Stimulated activated CD8-positive, alpha-beta memory T cell treated with anti-CD3 and anti-CD28 coated beads, Interleukin-15, amount 100 ng/mL, for 24 hours (primary cell): ENCODE measurements at places on chromosomes 7 and 10.

- DNase-seq: no peak
Observed at GRCh38 chr7:35334506-35334905, 80.6 kb upstream of the TBX20 start.

GRCh38 chr7:143882020-143882603 is 19.9 kb downstream of the TCAF1 start:
- DNase-seq: no peak

DNA sequence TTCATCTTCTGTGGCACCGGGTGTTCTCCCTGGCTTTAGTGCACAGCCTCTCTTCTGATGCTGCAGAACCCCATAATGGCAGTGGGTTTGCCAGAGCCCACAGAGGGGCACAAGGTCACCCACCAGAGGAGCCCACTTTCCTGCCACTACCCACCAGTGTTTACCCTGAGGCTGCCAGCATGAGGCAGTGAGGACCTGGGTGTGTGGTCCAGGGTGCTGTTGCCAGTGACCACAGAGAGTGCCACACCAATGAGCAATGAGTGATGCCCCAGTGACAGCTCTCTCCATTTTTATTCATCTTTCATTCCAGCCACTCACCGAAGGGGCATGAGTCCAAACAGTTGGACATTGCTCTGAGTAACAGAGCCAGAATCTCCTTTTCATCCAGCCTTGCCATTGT is 34.8 kb downstream of the MTURN start:
- no peak for DNase-seq

GRCh38 chr7:55053651-55054571 is 35.1 kb downstream of the EGFR start:
- no peak for DNase-seq

GRCh38 chr7:5193880-5194279 is 3.8 kb downstream of the WIPI2 start:
- no peak for DNase-seq

DNA sequence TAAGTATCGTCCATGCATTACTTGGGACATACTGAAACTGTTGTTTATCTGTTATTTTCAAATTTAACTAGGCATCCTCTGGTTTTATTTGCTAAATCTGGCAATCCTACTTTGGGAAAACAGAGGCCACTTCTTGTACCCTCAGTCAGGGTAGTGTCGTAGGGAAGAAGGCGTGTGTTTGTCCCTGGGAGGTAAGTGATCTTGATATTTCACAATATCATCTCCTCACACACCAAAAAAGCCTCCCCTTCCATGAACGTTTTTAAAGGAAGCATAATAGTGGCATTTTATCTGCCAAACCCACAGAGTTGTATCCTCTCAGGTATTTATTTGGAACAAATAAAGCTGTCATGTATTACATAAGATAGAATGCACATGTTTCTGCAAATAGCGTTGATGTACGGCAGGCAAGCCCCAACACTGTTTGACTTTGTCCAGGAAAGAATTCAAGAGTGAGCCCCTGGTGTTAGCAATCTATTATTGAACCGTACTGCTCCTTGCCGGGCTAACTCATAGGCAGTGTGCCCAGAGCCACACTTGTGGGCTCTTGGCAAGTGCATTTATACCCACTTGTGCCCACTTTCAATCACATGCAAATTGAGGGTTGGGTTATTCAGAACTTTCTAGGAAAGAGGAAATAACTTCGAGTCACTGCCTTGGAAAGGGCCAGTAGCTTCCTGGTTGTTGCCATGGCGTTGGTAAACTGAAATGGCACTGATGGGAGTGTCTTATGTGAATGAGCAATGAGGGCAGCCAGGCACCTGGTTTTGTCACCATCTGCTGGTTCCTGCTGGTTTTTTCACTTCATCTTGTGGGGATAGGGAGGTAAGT is 266.0 kb downstream of the USP6NL start:
- DNase-seq: no peak

DNA sequence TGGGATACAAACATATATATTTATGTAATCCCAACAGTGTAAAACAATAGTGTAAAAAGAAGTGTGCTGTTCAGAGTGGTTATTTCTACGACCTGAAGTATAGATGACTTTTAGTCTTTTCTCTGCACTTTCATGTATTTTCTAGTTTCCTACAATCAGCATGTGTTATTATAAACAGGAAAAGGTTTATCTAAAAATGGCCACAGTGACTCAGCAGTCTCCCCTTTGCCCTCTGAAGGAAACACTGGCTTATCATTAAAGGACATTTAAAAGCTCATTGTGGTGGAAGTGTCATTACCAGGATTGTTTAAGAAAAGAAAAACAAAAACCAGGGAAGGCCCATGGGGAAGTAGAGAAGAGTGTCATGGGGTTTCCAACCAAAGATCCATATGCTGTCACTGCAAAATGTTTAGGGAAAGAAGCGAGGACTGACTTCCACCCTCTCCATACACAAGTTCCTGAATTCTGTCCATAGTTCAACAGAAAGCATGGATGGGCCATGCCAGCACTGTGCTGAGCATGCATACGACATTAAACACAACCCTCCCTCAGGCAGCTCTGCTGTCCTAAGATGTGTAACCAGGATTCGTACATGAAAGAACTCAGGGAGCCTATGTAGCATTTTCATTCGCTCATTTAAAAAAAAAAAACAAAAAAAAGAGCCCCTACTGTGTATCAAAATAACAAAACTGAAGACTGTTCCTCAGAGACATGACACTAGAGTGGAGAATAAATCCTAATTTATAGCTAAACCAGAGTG is 10.2 kb downstream of the CYREN start:
- no peak for DNase-seq

DNA sequence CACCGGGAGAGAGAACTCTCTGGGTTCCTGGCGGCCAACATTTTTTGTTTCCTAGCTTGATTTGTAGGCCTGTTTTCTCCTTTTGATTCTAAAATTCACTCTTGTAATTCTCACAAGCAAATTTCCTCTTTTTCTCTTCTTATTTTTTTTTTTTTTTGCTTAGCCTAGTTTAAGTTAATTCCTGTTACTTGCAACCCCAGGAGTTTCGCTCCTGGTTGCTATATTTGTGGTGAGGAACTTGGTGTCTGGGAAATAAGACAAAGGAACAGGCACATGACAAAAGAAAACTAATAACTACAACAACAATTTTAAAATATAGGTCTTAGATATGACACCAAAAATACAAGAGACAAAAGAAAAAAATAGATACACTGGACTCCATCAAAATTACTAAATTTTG is 6.7 kb downstream of the AOAH start:
- DNase-seq: no peak

DNA sequence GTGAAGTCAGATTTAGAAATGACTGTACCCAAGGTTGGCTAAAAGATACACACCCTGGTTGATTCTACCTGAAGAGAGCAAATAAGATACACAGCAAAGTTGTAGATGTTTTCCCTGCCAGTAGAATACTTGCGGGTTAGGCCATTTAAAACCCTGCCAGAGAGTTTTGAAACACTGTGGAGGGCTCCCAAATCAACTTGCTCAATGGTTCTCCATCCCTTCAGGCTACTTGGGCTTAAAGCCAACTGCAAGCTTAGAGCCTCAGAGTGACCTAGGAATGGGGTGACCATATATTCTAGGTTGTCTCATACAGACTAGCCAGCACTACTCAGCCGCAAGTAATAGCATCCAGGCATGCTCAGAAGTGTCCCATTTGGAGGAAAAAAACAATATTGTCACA is 10.0 kb downstream of the CAV1 start:
- DNase-seq: no peak

DNA sequence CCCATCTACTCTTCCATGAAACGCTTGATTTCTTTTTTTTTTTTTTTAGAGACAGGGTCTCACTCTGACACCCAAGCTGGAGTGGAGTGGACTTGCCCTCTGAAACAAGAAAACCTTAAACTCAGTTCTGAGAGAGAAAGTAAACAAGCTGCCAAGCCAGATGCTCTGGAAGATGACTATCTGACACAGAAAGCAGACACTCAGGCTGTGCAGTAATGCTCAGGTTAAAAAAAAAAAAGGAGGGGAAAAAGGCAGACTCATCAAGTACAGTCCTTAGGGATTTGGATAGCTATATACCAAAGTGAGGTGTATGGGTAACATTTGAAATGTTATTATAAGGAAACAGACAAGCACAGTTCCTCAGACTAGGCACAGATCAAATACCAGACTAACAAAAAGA is 80.5 kb downstream of the IDE start:
- DNase-seq: no peak

GRCh38 chr10:24901686-24902399 is 50.6 kb downstream of the PRTFDC1 start:
- DNase-seq: no peak
